ENCODE measurements at places on chromosomes 12 and 14.

DNA sequence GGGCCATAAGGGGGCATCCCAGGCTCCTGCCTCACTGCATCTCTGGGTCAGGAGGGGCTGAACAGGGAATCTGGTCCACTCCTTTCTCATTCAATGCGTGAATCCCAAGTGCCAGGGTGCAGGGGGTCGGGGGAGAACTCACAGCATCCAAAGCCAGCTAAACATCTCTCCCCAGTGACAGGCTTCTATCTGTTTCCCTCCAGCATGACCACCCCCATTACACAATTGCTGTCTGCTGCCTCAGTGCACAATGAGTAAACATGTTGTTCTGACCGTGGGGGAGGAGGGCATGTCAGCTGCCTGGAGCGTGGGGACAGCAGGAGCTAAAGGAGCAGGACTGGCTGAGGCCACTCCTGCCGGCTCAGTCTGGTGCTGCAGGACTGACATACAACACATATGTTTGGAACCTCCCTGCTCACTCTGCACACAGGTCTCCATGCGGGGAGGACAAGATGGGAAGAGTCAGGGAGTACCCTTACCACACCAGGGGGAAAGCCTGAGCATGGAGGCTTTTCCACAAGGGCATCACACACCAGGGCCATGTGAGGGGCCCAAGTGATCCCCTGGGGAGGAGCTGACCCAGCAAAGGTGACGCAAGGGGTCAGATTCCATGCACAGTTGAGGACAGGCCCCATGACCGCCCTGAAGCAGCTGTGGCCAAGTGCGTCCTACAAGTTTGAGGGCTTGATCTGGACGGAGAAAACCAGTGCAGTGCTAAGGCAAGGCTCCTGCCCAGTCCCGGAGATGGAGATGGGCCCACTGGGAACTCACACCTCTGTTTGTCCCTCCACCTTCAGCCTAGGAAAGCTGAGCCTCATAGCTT is 1.4 kb downstream of the TNS2 start:
- no peak for DNase-seq

- peak; percentile 76 for DNase-seq
These were observed at the start of gene SNRNP35 for GRCh38 chr12:123457980-123458779. Gene SNRNP35 (plus strand): TSS chr12:123458139. CDS start chr12:123465541, 7,402 bp downstream.

- DNase-seq, result no peak
These were observed 153.1 kb upstream of the FRMD6 start for GRCh38 chr14:51498411-51499227.

DNA sequence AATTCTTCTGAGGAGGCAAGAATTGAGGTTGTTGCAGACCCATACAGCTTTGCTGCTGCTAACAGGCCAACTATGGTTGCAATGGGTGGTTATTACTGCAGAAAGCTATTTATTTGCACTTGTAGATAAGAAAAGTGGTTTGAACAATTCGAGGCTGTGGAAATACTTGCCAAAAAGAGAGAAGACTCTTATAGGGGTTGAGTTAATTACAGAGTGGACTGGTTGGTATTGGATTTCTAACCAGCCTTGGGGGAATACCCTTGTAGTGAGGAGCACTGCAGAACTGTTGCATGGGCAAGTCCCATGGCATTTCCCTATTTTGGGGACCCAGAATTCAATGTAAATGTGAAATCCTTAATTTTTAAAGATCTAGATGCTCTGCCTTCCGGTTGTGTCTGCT is 120.5 kb downstream of the KCNMB4 start:
- DNase-seq, result no peak

All from NCI-H774 (cell line).